ENCODE measurements at places on chromosomes 13 and 19. TPM values are rescaled to one million over a fixed set of nuclear protein-coding genes. Genes with fewer than 3 reads are reported as not detected.

The ZNF222 gene
- 6.6 TPM for total RNA-seq

The C19orf33 gene
- total RNA-seq: 1.2 TPM

The ZNF575 gene
- not detected for total RNA-seq

DNA sequence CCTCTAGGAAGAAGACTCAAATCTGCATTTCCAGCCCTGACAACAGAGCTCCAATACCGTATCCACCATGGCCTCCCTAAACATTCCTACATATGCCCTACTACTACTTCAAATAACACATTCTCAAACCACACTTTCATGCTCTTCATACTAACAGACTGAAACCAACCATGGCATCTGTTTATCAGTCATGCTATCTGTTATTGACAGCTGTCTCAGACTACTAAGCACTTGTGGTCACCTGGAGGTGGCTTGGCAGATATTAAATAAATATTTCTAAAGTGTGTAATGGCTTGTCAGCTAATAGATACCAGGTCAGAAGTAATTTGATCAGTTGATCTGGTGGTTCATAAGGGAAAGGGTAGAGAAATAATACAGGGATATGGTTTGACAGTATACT lies 489.1 kb downstream of the DIAPH3 start:
- H3K4me3 ChIP-seq: no peak overlapping the region
- H3K27me3 ChIP-seq: no peaks in the 10 kb centered on the region
- no peak overlapping the region for H3K27ac ChIP-seq
- peaks cover 9% of the 10 kb centered on the region for H3K4me1 ChIP-seq
- H3K36me3 ChIP-seq: no peaks in the 10 kb centered on the region
- DNase-seq: no peak

GRCh38 chr19:17834350-17835181 lies 13.2 kb downstream of the JAK3 start:
- H3K27me3 ChIP-seq: no peaks in the 10 kb centered on the region
- no peaks in the 10 kb centered on the region for H3K36me3 ChIP-seq
- no peaks in the 10 kb centered on the region for H3K4me1 ChIP-seq
- peak; percentile 54 for DNase-seq
- H3K27ac ChIP-seq: no peak overlapping the region

The ACP7 gene
- 0.15 TPM for total RNA-seq

DNA sequence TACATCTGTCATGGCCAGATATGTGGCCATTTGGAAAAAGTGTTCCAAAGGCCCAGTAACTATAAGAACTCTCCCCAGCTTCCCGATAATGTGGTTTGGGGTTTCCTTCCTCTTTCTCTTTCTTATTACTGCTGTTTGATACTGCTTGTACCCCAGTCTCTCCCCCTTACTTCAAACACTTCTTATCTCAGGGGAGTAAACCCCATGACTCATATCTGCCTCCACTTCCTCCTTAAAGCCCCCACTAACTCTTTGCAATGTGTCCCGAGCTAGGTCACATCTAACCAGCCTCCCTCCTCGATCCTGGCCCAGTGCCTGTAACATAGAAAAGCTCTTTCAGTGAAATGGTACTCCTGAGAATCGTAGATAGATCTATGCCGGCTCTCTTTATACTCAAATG lies 82.4 kb upstream of the STARD13 start:
- H3K36me3 ChIP-seq: no peaks in the 10 kb centered on the region
- DNase-seq: no peak
- no peak overlapping the region for H3K27ac ChIP-seq
- H3K4me1 ChIP-seq: no peaks in the 10 kb centered on the region

Data from H9 (cell line).